ENCODE measurements at places on chromosomes 5 and 9. TPM values are rescaled to one million over a fixed set of nuclear protein-coding genes. Genes with fewer than 3 reads are reported as not detected.

- peak; percentile 76 for DNase-seq
Measured at GRCh38 chr5:138632900-138633489, 57.8 kb upstream of the HSPA9 start.

DNA sequence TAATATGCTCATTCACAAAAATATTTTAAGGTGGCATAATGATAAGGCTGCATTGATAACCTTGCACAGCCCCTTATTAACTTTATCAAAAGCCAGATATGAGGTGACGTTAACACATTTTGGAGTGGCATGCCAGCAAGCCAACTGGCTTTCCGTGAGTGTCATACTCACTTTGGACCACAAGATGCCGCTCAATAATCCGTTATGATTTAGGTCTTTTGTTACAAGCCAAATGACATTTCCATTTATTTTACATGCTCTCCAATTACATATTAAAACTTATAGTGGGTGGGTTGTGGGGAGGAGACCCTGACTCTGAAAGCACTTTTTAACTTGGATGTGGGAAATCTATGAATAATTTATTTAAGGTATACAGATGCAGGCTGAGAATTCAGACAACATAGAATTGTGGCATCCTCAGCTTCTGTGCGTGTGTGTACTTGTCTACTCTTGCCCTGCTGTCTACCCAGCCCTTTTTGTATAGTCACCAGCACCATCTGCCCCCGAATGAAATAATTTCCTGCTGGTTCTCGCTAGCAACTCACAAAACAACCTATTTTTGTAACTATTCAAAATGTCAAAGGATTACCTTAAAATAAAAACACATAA lies 305.1 kb downstream of the PSAT1 start:
- DNase-seq = peak; percentile 45

DNA sequence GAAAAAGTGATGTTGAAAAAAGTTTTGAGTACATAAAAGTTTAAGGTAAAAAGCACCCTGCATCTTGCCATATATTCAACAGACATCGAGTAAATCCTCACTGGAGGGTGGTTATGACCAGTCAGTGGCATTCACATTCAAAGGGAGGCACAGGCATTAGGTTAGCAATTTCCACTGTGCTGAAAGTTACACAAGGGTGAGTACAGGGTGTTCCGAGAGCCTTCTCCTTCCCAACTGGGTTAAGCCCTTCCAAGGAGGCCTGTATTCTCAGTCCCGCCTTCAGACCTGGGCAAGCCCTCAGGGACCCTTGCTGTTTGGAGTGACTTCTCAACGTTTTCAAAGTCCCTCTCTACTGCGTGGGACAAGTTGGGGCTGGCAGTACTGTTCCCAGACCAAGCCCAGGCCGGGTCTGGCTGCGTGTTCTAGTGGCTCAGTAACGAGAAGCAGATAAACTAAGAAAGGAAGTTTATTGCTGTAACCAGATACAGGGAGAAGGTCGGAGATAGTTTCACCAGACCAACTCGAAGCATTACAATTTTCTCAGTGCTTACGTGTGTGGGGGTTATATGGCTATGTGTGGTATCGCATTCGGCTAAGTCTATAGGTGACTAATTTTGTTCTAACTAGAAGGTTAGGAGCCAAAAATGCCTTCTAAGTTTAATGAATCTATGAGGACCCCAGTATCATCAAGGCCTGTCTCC lies 13.0 kb upstream of the SETX start:
- DNase-seq = no peak

Gene SURF6
- 10.9 TPM for total RNA-seq

DNA sequence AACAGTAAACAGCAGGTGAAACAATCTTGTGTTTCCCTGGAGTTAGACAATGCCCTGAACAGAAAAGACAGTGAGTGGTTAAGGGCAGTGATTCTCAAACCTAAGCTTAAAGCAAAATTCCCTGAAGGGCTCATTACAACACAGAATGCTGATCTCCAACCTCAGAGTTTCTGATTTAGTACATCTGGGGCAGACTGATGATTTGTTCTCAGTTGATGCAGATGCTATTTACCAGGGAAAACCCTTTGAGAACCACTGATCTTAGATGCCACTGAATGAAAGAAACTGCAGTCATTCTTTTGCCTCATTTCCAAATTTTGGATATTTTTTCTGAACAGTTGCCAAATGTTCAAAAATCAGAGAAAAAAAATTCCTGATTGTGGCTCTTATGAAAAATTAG lies 18.7 kb upstream of the ADAM19 start:
- DNase-seq = no peak

DNA sequence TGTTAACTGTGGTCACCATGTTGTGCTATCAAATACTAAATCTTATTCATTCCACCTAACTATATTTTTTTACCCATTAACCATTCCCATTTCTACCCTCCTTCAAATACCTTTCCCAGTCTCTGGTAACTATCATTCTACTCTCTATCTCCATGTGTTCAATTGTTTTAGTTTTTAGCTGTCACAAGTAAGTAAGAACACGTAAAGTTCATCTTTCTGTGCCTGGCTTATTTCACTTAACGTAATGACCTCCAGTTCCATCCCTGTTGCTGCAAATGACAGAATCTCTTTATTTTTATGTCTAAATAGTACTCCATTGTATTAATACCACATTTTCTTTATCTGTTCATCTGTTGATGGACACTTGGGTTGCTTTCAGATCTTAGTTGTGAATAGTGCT lies 485.1 kb upstream of the CD180 start:
- DNase-seq = no peak

- no peak for DNase-seq
Measured at GRCh38 chr9:127917603-127918002, 762 bp upstream of the ST6GALNAC4 start.

DNA sequence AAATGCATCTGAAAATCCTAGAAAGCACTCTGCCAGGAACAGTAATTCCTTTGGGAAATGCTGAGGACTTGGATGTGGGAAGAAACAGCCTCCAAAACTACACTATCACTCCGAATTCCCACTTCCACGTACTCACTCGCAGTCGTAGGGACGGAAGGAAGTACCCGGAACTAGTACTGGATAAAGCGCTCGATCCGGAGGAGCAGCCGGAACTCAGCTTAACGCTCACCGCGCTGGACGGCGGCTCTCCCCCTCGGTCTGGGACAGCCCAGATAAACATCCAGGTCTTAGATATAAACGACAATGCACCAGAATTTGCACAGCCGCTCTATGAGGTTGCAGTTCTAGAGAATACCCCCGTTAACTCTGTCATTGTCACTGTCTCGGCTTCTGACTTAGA lies 786 bp downstream of the PCDHB3 start:
- no peak for DNase-seq

DNA sequence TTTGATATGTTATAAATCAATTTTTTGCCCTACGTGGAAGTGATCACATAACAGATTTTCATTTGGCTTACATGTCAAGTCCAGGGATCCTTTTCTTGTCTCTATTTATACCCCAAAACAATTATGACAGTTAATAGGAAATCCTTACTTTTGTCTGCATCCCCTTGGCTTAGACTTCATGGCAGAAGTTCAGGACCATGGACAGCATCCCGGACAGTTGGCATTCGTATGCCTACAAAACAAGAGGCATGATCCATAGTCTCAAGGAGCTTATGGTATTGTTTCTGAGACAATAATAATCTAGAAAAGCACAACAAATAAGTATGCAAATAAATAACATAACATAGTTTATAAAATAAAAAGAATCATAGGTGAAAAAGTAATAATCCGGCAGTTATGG lies 214.3 kb upstream of the GRIA1 start:
- no peak for DNase-seq

- no peak for DNase-seq
Measured at GRCh38 chr5:171701100-171701541, 84.5 kb upstream of the SMIM23 start.

DNA sequence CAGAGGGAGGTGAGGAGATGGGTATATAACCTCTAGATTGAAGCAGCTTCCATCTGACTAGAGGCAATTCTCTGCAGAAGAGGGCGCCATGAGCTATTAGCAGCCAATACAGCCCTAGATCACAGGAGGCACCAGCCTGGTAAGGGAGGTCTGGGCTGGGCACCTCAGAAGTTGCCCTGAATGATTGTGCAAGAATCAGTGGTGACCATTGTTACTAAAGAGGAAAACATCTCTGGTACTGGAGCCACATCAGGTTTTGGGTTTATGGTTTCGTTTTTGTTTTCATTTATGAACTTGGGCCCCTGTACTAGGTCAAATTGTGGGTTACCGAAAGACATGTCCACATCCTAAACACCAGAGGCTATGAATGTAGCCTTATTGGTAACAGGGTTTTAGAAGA lies 342.0 kb downstream of the MLLT3 start:
- DNase-seq = no peak

- peak; percentile 62 for DNase-seq
Measured at GRCh38 chr9:81032030-81032572, 657.2 kb downstream of the TLE1 start.

- no peak for DNase-seq
Measured at GRCh38 chr9:122526602-122527001, 491 bp downstream of the OR1N1 start.

GRCh38 chr5:122516432-122516743 lies 204.4 kb downstream of the SNCAIP start:
- DNase-seq = no peak

Gene DUSP1
- 97.6 TPM for total RNA-seq

GRCh38 chr5:59660737-59661136 lies 232.8 kb downstream of the PDE4D start:
- no peak for DNase-seq

- DNase-seq = no peak
Measured at GRCh38 chr5:31999470-31999869, 174.6 kb downstream of the GOLPH3 start.

DNA sequence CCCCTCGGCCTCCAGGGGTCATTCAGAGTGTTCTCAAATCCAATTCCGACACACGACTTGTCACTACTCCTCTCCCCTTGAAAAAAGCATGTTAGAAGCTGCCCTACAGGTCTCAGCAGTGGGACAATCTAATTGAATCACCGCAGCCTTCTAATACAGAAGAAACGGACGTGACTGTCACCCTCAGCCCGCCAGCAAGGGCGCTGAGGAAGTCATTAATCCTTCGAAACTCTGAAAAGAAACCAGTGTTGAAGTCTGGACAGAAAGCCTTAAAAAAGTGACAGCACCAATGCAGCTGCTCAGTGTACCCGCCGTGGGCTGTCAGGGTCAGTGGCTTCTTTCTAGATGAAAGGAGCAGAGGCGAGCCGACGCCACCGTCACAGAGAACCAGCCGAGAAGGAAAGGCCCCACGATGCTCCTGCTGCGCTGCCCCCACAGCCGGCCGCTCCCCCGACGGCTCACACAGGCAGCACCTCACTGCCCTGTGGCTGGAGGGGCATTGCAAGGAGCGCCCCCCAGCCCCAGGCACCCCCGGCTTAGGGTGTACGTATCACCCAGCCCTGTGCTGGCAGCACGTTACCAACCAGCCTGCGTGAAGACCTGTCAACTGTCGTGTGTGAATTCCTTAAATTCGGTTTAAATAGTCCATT lies 5.7 kb downstream of the BRD3OS start:
- no peak for DNase-seq
